ENCODE measurements at places on chromosomes 4 and X. TPM values are rescaled to one million over a fixed set of nuclear protein-coding genes. Genes with fewer than 3 reads are reported as not detected.

DNA sequence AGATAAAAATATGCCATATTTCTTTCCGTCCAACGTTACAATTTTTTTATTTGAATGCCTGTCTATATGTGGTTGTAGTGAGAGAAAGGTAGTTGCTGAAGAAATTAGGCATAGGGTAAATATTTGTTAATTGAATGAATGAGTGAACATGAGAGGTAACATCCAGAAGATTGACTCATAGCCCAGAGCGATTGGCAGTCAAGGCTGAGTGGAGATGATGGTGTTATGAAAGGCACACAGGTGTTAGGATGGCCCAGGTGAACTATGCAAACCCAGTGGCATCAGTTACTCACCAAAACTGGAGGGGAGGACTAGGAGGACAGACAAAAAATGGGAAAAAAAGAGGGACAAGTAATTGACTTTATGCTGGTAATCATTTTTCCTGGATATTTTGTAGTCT, 31.7 kb upstream of the SPRY1 start:
- no peak overlapping the region for H3K4me3 ChIP-seq
- no peak for DNase-seq

DNA sequence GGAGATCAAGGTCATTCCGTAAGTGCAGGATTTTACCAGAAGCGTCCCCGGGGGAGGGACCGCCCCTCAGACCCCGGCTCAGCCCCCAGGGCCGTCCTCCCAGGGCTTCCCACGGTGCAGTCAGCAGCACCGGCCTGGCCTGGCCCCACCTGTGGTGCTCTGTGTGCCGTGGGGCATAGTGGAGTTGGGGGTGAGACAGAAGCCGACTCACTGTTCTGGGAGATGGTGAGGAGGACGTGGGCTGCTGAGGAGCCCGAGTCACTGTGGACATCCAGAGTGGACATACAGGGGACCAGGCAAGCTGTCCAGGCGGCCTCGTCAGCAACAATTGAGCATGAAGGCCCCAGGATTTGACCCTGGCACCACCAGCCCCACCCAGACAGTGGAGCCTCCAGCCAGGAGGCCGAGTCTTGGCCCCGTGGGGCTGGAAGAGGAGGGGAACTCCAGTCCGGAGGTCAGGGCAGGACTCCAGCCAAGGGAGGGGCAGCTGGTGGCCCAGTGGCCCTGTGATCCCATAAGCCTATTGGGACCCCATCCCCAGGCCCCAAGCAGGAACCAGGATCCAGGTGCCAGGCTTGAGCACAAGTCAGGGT, 19.1 kb downstream of the ATP5ME start:
- H3K4me3 ChIP-seq, result no peak overlapping the region
- no peaks in the 10 kb centered on the region for H3K36me3 ChIP-seq
- no peaks in the 10 kb centered on the region for H3K4me1 ChIP-seq
- no peaks in the 10 kb centered on the region for H3K27me3 ChIP-seq
- no peak overlapping the region for H3K27ac ChIP-seq
- DNase-seq, result no peak

DNA sequence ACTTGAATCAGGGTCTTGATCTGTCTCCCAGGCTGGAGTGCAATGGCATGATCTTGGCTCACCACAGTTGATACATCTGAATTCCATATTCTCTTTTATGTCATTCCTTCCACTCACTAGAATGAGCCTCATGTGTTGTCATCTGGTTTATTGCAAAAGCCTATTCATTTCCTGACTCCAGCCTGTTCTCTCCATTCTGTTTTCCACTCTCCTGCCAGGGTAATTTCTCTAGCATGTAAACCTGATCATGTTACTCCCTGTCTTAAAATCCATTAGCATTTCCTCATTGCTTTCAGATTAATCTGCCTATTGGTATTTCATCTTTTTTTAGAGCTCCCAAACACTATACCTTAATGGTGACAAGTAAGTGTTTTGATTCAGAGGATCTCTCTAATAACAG, 4.3 kb upstream of the DDX60L start:
- no peak for DNase-seq
- H3K27me3 ChIP-seq, result no peaks in the 10 kb centered on the region
- no peak overlapping the region for H3K27ac ChIP-seq

GRCh38 chr4:37533286-37534033, 152.7 kb downstream of the RELL1 start:
- no peaks in the 10 kb centered on the region for H3K27me3 ChIP-seq
- no peak overlapping the region for H3K4me3 ChIP-seq
- H3K4me1 ChIP-seq, result no peaks in the 10 kb centered on the region
- no peak overlapping the region for H3K27ac ChIP-seq

- no peaks in the 10 kb centered on the region for H3K27me3 ChIP-seq
- peak overlapping the region; percentile 23 for H3K27ac ChIP-seq
- no peak overlapping the region for H3K4me3 ChIP-seq
- no peaks in the 10 kb centered on the region for H3K36me3 ChIP-seq
Measured at GRCh38 chr4:155900381-155900780, 3.1 kb upstream of the TDO2 start.

NAAA gene
- total RNA-seq, result 109 TPM

DNA sequence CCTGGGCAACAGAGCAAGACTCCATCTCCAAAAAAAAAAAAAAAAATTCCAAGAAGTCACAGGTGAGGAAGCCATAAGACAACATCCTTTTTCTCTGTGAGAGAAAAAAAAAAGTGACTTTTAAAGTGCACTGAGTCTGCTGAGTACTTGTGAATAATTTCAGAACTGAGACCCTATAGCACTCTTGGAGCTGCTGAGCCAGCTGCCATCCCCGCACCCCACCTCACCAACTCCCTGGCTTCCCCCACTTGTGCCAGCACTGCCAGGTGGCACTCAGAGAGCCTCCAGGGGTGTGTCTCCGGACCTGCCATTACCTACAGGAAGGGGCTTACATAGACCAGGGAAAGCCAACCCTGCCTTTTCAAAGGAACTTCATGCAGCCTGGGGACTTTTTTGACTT, 39.2 kb upstream of the HS3ST1 start:
- DNase-seq, result no peak
- no peaks in the 10 kb centered on the region for H3K36me3 ChIP-seq
- H3K4me3 ChIP-seq, result no peak overlapping the region
- no peaks in the 10 kb centered on the region for H3K4me1 ChIP-seq
- no peaks in the 10 kb centered on the region for H3K27me3 ChIP-seq

ZDHHC15 gene
- 0.29 TPM for total RNA-seq

FSTL5 gene
- total RNA-seq, result 2.4 TPM

GRCh38 chrX:144715337-144715736, 532.0 kb upstream of the SPANXN1 start:
- H3K4me3 ChIP-seq, result no peak overlapping the region
- H3K27me3 ChIP-seq, result no peaks in the 10 kb centered on the region
- H3K4me1 ChIP-seq, result no peaks in the 10 kb centered on the region
- no peak for DNase-seq
- H3K36me3 ChIP-seq, result no peaks in the 10 kb centered on the region

HHIP gene
- 0.15 TPM for total RNA-seq

DNA sequence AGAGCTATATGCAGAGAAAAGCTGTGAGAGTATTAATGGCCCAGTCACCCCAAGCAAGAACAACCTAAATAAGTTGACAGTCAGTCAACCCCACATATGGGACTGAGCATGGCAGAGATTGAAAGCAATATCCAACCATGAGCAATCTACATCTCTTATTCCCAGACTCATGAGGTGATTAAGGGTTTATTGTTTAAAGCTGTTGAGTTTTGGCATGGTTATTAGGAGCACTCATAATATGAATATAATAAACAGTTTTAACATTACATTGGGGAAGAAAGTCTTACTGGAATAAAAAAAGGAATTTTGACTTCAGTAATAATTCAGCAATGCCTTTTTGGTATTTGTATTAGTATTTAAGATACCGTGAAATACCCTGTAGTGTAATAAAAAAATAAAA, 1627.4 kb downstream of the STIM2 start:
- H3K4me1 ChIP-seq, result no peaks in the 10 kb centered on the region
- no peaks in the 10 kb centered on the region for H3K27me3 ChIP-seq
- no peak for DNase-seq
- no peaks in the 10 kb centered on the region for H3K36me3 ChIP-seq
- no peak overlapping the region for H3K27ac ChIP-seq

RENBP gene
- 2.8 TPM for total RNA-seq

DNA sequence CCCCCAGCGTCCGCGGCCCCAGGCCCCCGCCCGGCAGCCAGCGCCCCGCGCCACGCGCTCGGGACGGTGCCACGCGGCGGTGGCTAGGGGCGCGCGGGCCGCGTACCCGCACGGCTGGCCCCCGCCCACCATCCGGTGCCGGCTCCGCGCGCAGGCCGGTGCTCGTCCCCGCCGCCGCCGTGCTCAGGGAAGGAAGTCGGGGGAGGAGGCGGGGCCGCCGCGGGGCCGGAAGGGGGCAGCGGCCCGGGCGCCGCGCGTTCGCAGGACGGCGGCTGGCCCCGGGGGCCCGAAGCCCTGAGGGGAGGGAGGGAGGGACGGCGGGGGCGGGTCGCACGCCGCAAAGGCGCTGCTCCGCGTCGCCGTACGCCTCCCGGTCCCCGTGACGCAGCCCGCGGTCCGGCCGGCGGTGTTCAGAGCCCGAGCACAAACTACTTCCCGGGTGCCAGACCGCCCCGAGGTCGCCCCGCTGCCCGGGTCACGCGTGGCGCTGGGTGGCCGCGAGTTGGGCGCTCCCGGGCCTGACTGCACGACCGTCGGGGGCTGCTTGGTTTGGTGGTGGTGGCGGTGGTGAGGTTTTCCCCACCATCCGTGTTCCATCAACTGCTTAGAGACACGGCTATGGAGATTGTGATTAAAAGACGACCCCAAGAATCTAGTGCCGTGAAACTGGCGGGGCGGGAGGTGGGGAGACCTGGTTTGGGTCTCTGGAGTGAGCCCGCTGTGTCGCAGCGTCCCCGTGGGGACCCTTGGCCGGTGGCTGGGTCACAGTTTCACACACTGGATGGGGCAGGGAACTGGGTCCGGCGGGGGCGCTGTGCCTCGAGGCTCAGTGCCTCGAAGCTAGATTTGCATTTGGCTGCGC, at the start of gene DCTD:
TSS of gene DCTD (minus strand) at position 205 of the 862 bp plus-strand sequence. CDS start 1,818 bp downstream, outside the sequence.
- H3K36me3 ChIP-seq, result no peaks in the 10 kb centered on the region
- H3K27me3 ChIP-seq, result no peaks in the 10 kb centered on the region
- H3K4me3 ChIP-seq, result peak within 1 kb of the TSS; percentile 65
- H3K4me1 ChIP-seq, result no peaks in the 10 kb centered on the region
- peak within 1 kb of the TSS; percentile 91 for H3K27ac ChIP-seq

DNA sequence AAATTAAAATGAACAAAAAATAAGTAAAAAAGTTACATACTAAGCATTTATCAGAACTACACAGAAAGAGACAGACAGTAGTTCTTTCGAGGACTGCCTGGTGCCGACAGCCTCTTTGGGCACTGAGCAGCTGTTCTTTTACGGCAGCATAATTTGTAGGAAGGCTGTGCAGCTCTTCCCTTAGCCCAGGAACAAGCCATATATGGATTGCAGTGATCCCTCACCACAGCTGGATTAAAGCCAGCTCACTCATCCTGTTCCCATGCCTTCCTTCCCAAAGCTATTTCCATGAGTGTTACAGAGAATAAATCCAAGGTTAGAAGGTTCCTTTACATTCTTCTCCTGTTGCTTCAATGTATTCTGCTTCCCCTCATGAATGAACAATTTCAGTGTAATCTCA, 71.7 kb downstream of the DDX60L start:
- H3K27ac ChIP-seq, result peak overlapping the region; percentile 40
- peaks cover 8% of the 10 kb centered on the region for H3K4me1 ChIP-seq
- H3K4me3 ChIP-seq, result no peak overlapping the region
- H3K27me3 ChIP-seq, result no peaks in the 10 kb centered on the region
- no peaks in the 10 kb centered on the region for H3K36me3 ChIP-seq

GRCh38 chr4:143076723-143077122, 108.0 kb upstream of the USP38 start:
- no peak overlapping the region for H3K27ac ChIP-seq
- no peak for DNase-seq
- H3K27me3 ChIP-seq, result no peaks in the 10 kb centered on the region
- H3K36me3 ChIP-seq, result no peaks in the 10 kb centered on the region
- H3K4me3 ChIP-seq, result no peak overlapping the region
- H3K4me1 ChIP-seq, result no peaks in the 10 kb centered on the region

DNA sequence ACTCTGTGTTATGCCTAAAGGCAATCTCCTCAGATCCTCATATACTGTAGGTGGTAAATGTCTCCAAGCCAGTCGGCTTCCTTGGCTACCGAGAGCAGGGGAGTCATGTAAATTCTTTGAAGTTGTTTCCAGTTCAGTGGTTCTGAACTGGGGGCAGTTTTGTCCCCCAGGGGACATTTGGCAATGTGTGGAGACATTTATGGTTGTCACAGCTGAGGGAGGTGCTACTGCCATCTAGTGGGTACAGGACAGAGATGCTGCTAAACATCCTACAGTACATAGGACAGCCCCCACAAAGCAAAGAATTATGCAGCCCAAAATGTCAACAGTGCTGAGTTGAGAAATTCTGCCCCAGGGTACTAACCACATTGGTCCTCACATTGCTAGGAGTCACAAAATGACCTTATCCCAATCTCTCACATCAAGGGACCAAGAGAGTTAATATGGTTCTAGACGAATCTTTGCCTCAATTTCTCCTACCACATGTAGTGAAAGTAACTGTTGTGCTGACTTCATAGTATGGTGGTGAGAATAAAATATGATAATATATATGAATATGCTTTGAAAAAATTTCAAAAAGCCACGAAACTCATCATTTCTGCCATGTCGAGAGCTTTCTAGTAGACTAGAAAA, 104.4 kb upstream of the ARHGAP24 start:
- H3K36me3 ChIP-seq, result no peaks in the 10 kb centered on the region
- H3K4me1 ChIP-seq, result no peaks in the 10 kb centered on the region
- no peaks in the 10 kb centered on the region for H3K27me3 ChIP-seq
- H3K27ac ChIP-seq, result no peak overlapping the region
- no peak for DNase-seq
- no peak overlapping the region for H3K4me3 ChIP-seq

DNA sequence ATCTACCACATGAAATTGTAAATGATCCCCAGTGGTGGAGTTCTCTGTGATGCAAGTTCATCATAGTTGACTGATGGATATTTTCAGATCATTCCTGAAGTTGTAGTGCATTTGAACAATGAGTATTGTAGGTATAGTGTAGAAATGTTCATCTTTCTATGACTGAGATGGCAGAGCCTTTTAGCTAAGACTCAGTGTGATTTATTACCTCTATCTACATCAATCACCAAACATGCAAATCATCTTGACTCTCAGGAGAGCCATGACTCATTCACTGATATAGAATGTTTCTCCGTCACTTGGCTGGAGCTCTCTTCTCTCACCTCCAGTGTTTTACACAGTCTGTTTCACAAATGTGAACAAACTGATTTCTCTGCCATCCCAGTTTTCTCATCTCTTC, 392.6 kb downstream of the IL1RAPL1 start:
- H3K4me1 ChIP-seq, result no peaks in the 10 kb centered on the region
- H3K27me3 ChIP-seq, result no peaks in the 10 kb centered on the region
- no peaks in the 10 kb centered on the region for H3K36me3 ChIP-seq
- no peak for DNase-seq
- no peak overlapping the region for H3K4me3 ChIP-seq
- H3K27ac ChIP-seq, result no peak overlapping the region

Measured in uterus (tissue), 4 donors.